ENCODE measurements at places on chromosomes 5 and 9. TPM values are rescaled to one million over a fixed set of nuclear protein-coding genes. Genes with fewer than 3 reads are reported as not detected.
A peak's percentile ranks its signal among the peaks of the same experiment; 100 is the strongest.

Gene SLC6A3
- total RNA-seq: not detected

Gene SHC3
- 2.3 TPM for total RNA-seq

Gene DOCK8
- 6.4 TPM for total RNA-seq

Gene ZNF454
- total RNA-seq: 2.9 TPM

Gene PFN3
- not detected for total RNA-seq

DNA sequence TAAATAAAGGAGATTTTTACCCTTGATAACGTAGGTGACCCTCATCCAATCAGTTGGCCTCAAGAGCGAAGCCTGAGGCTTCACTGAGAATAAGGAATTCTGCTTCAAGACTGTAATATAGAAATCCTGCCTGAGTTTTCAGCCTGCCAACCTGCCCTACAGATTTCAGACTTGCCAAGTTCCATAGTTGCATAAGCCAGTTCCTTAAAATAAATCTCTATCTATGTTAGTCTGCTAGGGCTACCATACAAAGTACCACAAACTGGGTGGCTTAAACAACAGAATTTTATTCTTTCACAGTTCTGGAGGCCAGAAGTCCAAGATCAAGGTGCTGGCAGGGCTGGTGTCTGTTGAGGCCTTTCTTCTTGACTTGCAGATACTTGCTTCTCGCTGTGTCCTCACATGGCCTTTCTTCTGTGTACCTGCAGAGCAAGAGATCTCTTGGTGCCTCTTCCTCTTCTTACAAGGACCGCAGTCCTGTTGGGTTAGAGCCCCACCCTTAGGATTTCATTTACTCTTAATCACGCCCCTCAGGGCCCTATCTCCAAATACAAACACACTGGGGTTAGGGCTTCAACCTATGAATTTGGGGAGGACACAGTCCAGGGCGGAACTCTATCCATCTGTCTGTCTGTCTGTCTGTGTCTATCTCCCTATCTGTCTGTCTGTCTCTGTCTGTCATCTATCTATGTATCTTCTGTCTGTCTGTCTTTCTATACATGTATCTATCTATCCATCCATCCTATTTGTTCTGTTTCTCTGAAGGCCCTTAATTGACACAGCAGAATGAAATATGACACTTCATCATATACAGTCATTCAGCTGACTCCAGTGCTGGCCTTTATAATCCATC lies 17.0 kb upstream of the CMBL start:
- no peak for DNase-seq

DNA sequence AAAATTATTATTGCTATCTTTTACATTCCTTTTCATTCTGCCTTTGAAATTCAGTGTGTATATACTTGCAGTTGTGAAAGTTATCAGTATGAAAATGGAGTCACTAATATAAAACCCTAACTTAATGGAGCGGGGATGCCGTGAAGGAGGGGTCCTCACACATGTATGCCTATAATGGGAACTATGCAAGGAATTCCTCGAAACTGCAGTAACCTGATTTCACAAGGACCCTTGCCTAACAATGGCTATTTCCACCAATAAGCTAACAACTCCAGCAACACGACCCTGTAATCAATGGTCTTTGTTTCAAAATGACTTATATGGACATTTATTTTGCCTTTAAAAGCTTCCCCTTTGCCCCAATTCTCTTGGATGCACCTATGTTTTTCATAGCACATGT lies 12.6 kb upstream of the MLLT3 start:
- DNase-seq: no peak

DNA sequence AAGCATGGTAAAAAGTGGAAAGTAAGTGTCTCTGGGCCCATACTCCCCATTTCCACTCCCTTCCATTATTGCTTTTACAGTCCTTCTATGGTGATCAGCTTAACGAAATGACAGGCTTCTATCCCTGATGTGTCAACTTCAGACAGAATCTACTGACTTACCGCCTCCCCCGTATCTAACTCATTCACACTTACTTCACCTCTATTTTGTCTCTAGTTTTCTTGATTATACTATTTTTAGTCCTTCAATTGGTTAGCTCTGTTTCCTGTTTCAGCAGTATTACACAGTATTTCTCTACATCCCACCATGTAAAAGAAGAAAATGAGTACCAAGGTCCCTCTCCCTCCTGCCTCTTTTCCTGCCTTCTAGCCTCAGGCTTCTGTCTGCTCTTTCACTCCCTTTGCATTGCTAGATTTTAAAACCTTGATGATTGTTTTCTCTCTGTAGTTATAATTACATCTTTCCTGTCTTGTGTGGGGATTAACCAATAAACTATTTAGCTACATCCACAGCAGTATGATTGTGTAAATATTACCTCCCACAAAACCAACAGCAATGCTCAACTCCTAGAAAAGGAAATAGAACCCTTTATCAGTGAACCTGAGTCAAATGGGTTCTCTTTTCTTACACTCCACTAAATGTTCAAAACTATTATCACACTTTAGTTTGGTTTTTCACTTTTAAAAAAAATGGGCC lies 53.4 kb downstream of the GNAQ start:
- DNase-seq: no peak

DNA sequence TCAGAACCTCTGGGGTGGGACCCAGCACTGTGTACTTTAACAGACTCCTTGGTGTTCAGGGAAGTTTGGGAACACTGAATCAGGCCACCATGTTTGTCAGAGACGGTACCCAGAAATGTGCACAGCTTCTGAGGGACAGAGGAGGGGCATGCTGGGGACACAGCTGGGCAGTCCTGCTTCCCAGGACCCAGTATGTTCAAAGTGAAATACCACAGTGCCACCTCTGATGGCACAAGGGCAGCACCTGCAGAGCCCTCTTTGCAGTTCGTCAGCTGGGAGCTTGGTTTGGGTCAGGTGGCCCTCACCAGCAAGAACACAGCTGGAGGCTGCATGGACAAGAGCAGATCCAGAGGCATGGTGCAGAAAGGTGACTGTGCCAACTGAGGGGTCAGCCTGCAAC lies 51.2 kb downstream of the NDST1 start:
- peak; percentile 32 for DNase-seq
